Psoas muscle (tissue), 8 donors: ENCODE measurements at places on chromosomes 7 and 10. TPM values are rescaled to one million over a fixed set of nuclear protein-coding genes. Genes with fewer than 3 reads are reported as not detected.
A peak's percentile ranks its signal among the peaks of the same experiment; 100 is the strongest.

The PRSS37 gene
- total RNA-seq, result not detected

The UCN3 gene
- not detected for total RNA-seq

The OR2A1 gene
- total RNA-seq, result not detected

- H3K27ac ChIP-seq, result no peak overlapping the region
- H3K27me3 ChIP-seq, result no peaks in the 10 kb centered on the region
- no peak overlapping the region for H3K4me3 ChIP-seq
- no peaks in the 10 kb centered on the region for H3K4me1 ChIP-seq
Measured at GRCh38 chr10:126583552-126584200, 86.8 kb downstream of the C10orf90 start.

The TMEM196 gene
- total RNA-seq, result not detected

- H3K36me3 ChIP-seq, result no peaks in the 10 kb centered on the region
- no peak overlapping the region for H3K4me3 ChIP-seq
- H3K27me3 ChIP-seq, result no peaks in the 10 kb centered on the region
- no peak for DNase-seq
Measured at GRCh38 chr10:35329520-35329919, 6.8 kb upstream of the CCNY start.

DNA sequence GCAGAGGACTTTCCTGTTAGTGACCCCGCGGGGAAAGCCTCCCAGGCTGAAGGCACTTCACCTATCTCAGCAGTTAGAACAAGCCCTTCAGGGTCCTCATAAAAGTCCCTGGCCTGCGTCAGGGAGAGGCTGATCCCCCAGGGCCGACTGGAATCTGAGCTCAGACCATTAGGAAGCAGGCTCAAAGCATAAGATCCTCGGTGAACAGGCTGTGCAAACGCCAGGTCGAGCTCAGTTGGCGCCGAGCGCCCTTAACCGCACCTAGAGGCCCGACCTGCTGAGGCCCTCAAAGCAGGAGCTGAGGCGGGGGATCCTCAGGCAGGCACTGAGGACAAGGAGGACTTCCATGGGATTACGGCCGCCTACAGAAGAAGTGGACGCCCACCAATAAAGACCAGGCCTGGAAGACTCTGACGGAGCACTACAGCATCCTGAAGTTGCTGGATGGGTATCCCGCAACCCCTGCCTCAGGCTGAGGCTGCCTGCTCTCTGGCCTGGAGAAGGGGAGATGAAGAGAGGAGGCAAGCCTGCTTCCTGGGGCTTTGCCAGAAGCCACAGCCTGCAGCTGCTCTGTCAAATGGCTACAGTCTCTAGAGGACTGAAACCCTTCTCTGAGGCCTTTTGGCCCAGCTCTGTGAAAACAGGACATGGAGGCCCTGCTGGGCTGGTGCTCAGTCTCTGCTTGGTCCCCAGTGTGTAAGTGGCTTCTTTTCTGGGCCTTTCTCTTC, 29.9 kb downstream of the LIPJ start:
- DNase-seq, result peak; percentile 62
- H3K4me1 ChIP-seq, result no peaks in the 10 kb centered on the region
- H3K27ac ChIP-seq, result no peak overlapping the region
- H3K36me3 ChIP-seq, result no peaks in the 10 kb centered on the region
- no peaks in the 10 kb centered on the region for H3K27me3 ChIP-seq

- no peak overlapping the region for H3K4me3 ChIP-seq
- no peaks in the 10 kb centered on the region for H3K27me3 ChIP-seq
Measured at GRCh38 chr10:69692267-69692666, 62.2 kb downstream of the FAM241B start.

DNA sequence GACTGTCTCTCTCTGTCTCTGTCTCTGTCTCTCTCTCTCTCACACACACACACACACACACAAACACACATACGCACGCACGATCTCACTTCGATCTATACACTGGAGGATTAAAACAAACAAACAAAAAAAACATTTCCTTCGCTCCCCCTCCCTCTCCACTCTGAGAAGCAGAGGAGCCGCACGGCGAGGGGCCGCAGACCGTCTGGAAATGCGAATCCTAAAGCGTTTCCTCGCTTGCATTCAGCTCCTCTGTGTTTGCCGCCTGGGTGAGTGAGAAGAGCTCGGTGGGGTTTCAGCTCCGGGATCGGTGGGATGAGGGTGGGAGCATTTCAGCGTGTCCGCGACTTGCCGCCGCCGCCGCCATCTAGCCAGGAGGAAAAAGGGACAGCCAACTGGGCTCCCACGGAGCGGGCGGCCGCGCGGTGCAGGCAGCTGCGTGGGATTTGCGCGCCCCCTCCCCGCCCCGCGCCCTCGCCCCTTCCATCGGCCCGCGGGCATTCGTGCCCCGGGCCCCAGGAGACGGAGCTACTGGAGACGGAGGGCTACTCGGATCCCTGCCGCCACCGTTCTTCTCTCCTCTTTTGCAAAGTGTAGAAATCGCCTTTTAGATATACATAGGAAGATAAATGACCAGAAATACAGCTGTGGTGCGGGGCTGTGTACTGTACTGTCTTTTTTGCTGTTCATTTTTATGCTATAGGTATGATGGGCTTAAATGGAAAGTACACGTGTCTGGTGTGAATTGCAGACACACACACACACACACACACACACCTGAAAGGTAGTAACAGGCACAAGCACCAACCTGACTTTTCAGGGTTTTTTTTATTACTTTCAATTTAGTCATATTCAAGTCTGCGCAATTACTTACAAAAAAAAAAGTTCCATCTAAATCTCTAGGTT, 581 bp downstream of the PTPRZ1 start:
- peaks cover 2% of the 10 kb centered on the region for H3K27me3 ChIP-seq
- no peaks in the 10 kb centered on the region for H3K4me1 ChIP-seq
- H3K27ac ChIP-seq, result no peak overlapping the region
- DNase-seq, result peak; percentile 37

GRCh38 chr10:3756360-3756740, 28.7 kb downstream of the KLF6 start:
- H3K27me3 ChIP-seq, result no peaks in the 10 kb centered on the region
- H3K36me3 ChIP-seq, result no peaks in the 10 kb centered on the region
- no peak for DNase-seq
- H3K27ac ChIP-seq, result no peak overlapping the region
- no peak overlapping the region for H3K4me3 ChIP-seq

The SLC26A5 gene
- not detected for total RNA-seq

GRCh38 chr7:134954197-134955082, 31.9 kb upstream of the AGBL3 start:
- H3K27me3 ChIP-seq, result no peaks in the 10 kb centered on the region
- no peaks in the 10 kb centered on the region for H3K4me1 ChIP-seq
- no peak overlapping the region for H3K4me3 ChIP-seq
- H3K36me3 ChIP-seq, result peaks cover 29% of the 10 kb centered on the region
- DNase-seq, result no peak

GRCh38 chr10:112716076-112716475, 234.0 kb upstream of the TCF7L2 start:
- H3K4me1 ChIP-seq, result no peaks in the 10 kb centered on the region
- H3K27me3 ChIP-seq, result no peaks in the 10 kb centered on the region
- no peaks in the 10 kb centered on the region for H3K36me3 ChIP-seq
- DNase-seq, result no peak
- no peak overlapping the region for H3K27ac ChIP-seq
- no peak overlapping the region for H3K4me3 ChIP-seq

- H3K36me3 ChIP-seq, result peaks cover 4% of the 10 kb centered on the region
- no peaks in the 10 kb centered on the region for H3K4me1 ChIP-seq
- H3K27me3 ChIP-seq, result no peaks in the 10 kb centered on the region
- H3K4me3 ChIP-seq, result no peak overlapping the region
- no peak for DNase-seq
Measured at GRCh38 chr10:121772884-121773283, 154.9 kb downstream of the ATE1 start.

GRCh38 chr7:104415700-104416099, 87.3 kb downstream of the LHFPL3 start:
- no peaks in the 10 kb centered on the region for H3K36me3 ChIP-seq
- no peak for DNase-seq
- no peaks in the 10 kb centered on the region for H3K27me3 ChIP-seq
- H3K4me3 ChIP-seq, result no peak overlapping the region
- H3K27ac ChIP-seq, result no peak overlapping the region

GRCh38 chr10:48981310-48981907, 41.8 kb upstream of the LRRC18 start:
- H3K4me3 ChIP-seq, result no peak overlapping the region
- DNase-seq, result peak; percentile 64
- H3K36me3 ChIP-seq, result no peaks in the 10 kb centered on the region
- H3K27ac ChIP-seq, result no peak overlapping the region
- no peaks in the 10 kb centered on the region for H3K4me1 ChIP-seq

The FBXO24 gene
- total RNA-seq, result 0.13 TPM
